H1 (cell line): ENCODE measurements at places on chromosomes 16 and 17.

GRCh38 chr17:56230660-56231059 is 77.4 kb downstream of the ANKFN1 start:
- DNase-seq = no peak

DNA sequence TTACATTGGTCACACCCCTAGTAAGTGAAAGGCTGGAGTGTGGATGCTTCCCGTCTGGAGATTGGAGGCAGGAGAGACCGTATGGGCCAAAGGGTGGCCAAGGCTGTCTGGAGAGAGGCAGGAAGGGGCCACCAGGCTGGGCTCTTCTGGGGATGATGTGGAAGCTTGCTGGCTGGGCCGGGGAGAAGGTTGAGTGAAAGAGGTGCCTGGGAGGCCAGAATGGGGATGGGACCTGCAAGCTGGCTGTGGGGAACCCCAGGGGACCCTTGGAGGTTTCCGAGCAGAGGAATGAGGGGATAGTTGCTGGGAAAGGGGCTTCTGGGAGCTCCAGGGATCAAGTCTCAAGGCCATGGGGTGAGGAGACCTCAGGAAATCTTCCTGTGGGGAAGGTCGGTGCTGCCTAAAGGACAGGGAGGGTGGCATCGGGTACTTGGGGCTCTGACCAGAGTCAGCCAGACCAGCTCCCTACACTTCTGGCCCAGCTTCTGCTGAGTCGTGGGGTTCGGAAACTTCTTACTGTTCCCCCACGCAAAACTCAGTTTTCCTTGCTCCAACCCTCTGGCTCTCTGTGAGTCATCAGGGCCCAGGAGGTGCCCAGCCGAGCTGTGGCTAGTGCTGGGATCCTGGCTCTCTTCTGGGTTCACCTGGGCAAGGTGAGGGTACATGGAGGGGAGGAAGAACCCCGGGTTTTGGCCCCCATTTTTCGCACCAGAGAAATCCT is 3.1 kb downstream of the MRC2 start:
- no peak for DNase-seq

- no peak for DNase-seq
Measured at GRCh38 chr16:1290860-1291575, 18.4 kb upstream of the UBE2I start.

DNA sequence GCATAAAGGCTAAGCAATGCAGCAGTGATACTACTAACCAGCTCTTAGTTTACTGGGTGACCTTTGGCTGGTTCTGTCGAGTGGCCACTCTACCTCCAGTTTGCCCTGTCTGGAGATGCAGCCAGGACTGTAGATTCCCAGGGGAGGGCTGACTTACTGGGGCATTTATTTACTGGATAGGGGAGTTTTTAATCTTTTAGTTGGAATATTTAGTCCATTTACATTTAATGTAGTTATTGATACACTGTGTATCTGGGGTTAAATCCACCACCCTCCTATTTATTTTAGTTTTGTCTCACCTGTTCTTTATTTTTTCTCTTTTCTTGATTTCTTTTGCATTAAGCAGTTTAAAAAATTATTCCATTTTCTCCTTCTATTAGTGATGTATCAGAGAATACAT is 112.9 kb downstream of the RPTOR start:
- no peak for DNase-seq

GRCh38 chr17:45293413-45294211 is 23.2 kb downstream of the MAP3K14 start:
- no peak for DNase-seq

GRCh38 chr16:73871088-73871733 is 425.4 kb upstream of the PSMD7 start:
- DNase-seq = no peak

- no peak for DNase-seq
Measured at GRCh38 chr16:20415541-20415940, 6.2 kb downstream of the ACSM5 start.

- no peak for DNase-seq
Measured at GRCh38 chr16:3503523-3503922, 2.7 kb downstream of the CLUAP1 start.

DNA sequence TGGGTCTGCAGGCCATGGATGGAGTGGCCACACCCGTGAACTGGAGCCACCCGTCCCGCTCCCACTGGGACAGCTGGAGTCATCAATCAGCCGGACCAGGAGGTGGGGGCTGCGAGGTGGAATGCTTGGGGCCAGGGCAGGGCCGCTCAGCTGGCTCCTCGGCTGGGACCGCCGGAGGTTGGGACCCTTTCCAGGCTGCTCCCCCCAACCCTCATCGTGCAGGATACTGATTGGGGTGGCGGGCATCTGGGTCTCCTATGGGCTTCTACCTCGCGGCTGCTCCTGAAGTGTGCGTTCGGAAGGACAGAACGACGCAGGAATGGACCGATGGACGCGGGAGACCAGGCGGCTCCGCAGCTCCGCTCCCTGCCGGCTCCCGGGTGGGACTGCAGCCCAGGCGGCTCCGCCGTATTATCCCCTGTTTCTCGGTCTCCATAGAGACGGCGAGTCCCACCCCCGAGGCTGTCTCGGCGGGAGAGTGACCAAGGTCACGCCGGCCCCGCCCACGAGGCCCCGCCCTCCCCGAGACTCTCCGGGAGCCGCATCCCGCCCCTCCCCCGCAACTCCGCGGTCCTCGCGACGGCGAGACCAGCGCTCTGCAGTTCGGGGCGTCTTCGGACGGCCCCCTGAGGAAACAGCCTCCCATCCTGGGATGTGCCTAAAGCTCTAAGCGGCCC is at the start of gene TPPP3:
TPPP3 (minus strand) TSS at position 388 of the 677 bp plus-strand sequence. CDS start 2,387 bp downstream, outside the sequence.
- peak; percentile 87 for DNase-seq
